WTC11 (cell line): ENCODE measurements at places on chromosomes 7 and 10.

GRCh38 chr10:26430641-26431163 is 7.4 kb upstream of the APBB1IP start:
- H3K27me3 ChIP-seq = 0 out of 2 replicates have a peak, but pooled peaks cover 1% of the 10 kb centered on the region
- H3K27ac ChIP-seq = no peak overlapping the region
- H3K4me1 ChIP-seq = no peaks in the 10 kb centered on the region
- no peaks in the 10 kb centered on the region for H3K36me3 ChIP-seq
- no peak for DNase-seq

DNA sequence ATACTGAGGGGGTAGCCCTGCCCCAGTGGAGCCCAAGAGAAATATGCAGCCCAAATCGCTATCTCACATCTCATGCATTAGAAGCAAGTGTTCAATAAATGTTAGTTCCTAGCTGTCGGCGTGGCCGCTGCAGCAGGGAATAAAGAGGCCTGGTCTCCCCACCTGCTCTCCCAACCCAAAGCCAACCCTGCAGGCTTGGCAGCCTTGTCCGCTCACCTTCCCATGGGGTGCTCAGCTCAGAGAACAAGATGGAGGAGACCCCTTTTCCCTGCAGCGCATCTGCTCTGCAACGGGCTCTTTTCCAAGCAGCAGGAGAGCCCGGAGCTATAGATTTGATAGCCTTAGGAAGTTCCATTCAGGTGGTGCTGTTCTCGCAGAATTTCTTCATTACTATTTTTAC is 12.0 kb upstream of the DOCK1 start:
- peaks cover 19% of the 10 kb centered on the region for H3K27me3 ChIP-seq
- no peak for DNase-seq
- H3K36me3 ChIP-seq = peaks cover 23% of the 10 kb centered on the region
- H3K27ac ChIP-seq = no peak overlapping the region
- no peak overlapping the region for H3K4me3 ChIP-seq
- H3K4me1 ChIP-seq = no peaks in the 10 kb centered on the region

- peaks cover 32% of the 10 kb centered on the region for H3K36me3 ChIP-seq
- H3K27me3 ChIP-seq = peaks cover 12% of the 10 kb centered on the region
- no peak for DNase-seq
- H3K4me3 ChIP-seq = no peak overlapping the region
- H3K4me1 ChIP-seq = peaks cover 36% of the 10 kb centered on the region
- H3K27ac ChIP-seq = no peak overlapping the region
Observed at GRCh38 chr10:132328738-132329137, 3.3 kb upstream of the LRRC27 start.

GRCh38 chr7:2882111-2882510 is 38.0 kb upstream of the GNA12 start:
- H3K27me3 ChIP-seq = no peaks in the 10 kb centered on the region
- H3K36me3 ChIP-seq = no peaks in the 10 kb centered on the region
- no peak for DNase-seq
- H3K27ac ChIP-seq = peak overlapping the region; percentile 36; the same call in 1 of the 2 replicates
- peaks cover 41% of the 10 kb centered on the region for H3K4me1 ChIP-seq

DNA sequence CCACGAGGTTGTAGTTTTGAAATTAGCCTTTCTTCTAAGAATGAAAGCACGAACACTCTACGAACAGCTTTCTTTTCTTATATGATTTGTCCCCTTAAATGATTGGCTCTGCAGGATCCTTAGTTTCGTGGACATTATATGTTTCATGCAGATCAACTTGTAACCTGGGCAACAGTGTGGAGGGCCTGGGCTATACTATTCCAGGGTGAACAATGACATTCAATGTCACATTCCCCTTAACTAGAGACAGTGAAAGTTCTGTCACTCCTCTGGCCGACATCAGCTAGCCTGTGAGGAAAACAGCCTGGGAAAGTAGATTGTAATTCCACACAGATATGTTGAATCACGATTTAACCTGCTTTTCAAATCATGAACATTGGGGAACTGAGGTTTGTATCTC is 23.4 kb downstream of the TAS2R16 start:
- H3K4me3 ChIP-seq = no peak overlapping the region
- peaks cover 10% of the 10 kb centered on the region for H3K4me1 ChIP-seq

DNA sequence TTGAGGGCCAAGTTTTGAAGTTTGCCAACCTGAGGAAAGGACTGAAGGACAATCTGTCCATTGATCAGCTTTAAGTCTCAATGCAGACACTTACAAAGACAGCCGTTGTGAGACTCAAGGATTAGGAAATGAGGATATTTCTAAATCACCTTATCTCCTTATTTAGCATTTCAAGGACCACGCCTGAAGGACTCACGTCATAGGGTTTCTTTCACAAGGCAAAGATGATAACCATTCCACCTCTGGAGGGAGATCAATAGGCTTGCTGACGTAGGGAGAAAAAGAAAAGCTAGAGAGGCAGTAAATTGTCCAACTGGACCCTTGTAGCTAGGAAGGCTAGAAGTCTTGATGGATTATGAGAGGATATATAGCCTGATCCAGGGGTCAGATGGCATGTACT is 3.3 kb upstream of the ASB4 start:
- no peak overlapping the region for H3K27ac ChIP-seq
- no peak for DNase-seq
- H3K4me3 ChIP-seq = no peak overlapping the region
- 0 out of 2 replicates have a peak, but pooled peaks cover 6% of the 10 kb centered on the region for H3K36me3 ChIP-seq
- H3K4me1 ChIP-seq = peaks cover 9% of the 10 kb centered on the region

DNA sequence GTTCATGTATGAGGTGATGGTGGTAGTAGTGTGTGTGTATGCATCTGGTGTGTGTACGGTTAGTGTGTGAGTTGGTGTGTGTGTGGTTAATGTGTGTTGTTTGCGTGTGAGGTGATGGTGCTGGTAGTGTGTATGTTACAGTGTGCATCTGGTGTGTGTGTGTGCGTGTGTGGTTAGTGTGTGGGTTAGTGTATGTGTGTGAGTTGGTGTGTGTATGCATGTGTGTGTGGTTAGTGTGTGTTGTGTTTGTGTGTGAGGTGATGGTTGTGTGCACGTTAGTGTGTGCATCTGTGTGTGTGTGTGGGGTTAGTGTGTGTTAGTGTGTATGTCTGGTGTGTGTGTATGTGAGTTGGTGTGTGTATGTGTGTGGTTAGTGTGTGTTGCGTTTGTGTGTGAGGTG is 153.0 kb downstream of the ACTR3B start:
- no peaks in the 10 kb centered on the region for H3K36me3 ChIP-seq
- H3K4me1 ChIP-seq = peaks cover 12% of the 10 kb centered on the region
- DNase-seq = no peak
- no peak overlapping the region for H3K4me3 ChIP-seq
- H3K27ac ChIP-seq = no peak overlapping the region

GRCh38 chr7:6576024-6576866 is 1.0 kb upstream of the ZDHHC4 start:
- peak; percentile 29 for DNase-seq
- no peak overlapping the region for H3K27ac ChIP-seq
- peak overlapping the region; percentile 62 for H3K4me3 ChIP-seq
- no peaks in the 10 kb centered on the region for H3K4me1 ChIP-seq
- peaks cover 14% of the 10 kb centered on the region for H3K36me3 ChIP-seq
- H3K27me3 ChIP-seq = no peaks in the 10 kb centered on the region

DNA sequence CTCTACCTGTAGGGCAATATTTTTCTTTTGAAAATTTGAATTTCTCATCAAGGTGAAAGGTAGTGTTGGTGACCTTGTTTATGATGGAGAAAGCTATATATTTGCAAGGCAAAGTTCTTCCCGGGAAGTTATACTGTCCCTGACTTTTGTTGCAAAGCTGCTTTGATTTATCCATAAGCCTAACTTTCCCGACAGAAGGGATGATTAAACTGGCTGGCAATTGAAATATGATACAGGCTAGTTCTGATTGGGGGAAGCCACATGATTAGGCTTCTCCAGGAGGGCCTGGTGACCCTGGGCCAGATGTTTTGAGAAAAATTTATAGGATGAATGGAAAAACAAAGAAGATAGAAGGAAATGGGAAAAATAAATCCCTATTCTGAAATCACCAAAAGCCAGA is 215.5 kb downstream of the ACTR3B start:
- no peak overlapping the region for H3K27ac ChIP-seq
- H3K27me3 ChIP-seq = peaks cover 49% of the 10 kb centered on the region
- H3K36me3 ChIP-seq = peaks cover 51% of the 10 kb centered on the region
- DNase-seq = no peak

DNA sequence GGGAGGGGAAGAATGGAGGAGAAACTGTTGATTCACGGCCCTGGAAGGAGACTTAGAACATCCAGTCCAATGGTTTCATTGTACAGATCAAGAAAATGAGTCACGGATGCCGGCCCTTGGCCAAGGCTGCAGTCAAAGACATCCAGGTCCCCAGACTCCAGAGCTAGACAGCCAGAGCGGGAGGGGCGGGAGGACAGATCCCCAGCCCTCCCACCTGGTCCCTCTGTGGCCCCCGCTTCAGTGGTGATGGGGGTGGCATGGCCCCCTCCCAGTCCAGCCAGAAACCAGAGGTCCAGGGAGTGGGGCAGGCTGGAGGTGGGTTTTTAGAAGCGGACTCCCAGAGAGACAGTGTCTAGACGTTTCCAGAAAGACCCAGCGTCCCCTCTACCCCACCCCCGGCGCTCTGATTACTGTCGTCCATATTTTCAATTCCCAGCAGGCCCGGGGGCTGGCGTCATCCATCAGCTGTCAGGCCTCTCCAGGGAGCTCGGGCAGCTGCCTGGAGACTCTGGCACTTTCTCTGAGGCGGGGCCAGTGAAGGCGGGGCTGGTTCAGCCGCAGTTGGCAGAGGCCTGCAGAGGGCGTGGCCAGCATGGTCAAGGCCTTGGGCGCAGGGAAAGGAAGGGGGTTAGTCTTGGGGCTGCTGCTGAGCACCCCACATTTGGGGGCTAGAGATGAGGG is 8.0 kb upstream of the HSPB1 start:
- no peak overlapping the region for H3K4me3 ChIP-seq
- peak; percentile 85 for DNase-seq

- H3K4me1 ChIP-seq = peaks cover 3% of the 10 kb centered on the region
- H3K27ac ChIP-seq = no peak overlapping the region
- H3K4me3 ChIP-seq = no peak overlapping the region
- no peak for DNase-seq
- H3K27me3 ChIP-seq = no peaks in the 10 kb centered on the region
Observed at GRCh38 chr7:17651863-17652385, 288.4 kb downstream of the SNX13 start.

DNA sequence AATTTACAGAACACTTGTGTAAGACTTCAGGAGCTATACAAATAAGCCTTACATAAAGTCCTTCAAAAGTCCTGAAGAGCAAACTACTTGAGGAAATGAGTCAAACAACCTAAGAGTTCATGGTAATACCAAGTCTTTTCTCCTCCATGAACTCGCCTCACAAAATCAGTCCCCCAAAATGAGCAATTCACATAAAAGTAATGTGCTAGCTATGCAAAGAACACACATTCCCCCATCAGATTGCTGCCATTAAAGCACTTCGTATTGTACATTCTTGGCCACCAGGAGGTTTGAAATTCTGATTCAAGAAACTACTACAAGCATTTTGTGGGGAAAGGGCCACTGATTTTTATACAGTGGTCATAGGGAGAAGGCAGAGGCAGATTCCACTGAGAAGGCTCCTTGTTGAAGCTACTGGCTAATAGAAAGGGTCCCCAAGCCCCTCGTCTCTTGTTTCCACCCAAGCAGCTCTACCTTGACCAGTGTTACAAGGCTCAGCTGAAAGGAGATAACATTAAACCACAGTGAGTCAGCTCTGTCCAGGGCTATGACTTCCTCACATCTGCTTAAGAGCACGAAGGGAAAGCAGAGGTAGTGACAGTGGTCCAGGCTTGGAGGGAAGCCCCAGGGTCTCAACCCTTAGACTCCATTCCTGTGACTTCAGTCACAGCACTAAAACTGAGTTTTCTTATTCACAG is 115.2 kb upstream of the CDK1 start:
- 0 out of 2 replicates have a peak, but pooled peaks cover 2% of the 10 kb centered on the region for H3K36me3 ChIP-seq
- no peak for DNase-seq
- 0 out of 2 replicates have a peak overlapping the region, but pooled peaks have one; percentile 34 for H3K27ac ChIP-seq
- peaks cover 46% of the 10 kb centered on the region for H3K4me1 ChIP-seq
- no peak overlapping the region for H3K4me3 ChIP-seq
- no peaks in the 10 kb centered on the region for H3K27me3 ChIP-seq

DNA sequence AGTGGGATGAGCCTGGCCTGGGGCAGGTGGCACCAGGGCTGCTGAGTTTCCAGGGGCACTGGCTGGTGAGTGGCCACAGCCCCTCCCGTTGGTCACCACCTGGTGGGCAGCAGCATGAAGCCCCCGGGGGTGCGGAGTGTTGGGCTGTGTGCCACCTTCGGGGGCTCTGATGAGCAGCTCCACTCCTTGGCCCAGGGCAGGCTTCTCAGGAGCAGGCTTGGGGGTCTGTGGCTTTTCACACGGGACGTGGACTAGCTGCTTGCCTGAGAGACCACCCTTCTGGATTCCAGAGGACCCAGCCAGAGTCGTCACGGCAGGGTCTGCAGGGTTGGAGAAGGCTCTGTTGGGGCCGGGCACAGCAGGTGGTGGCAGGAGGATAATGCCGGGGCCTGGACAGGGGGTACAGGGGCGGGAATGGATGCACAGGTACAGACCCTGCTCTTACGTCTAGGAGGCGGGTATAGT is 193.1 kb downstream of the ADARB2 start:
- peaks cover 10% of the 10 kb centered on the region for H3K36me3 ChIP-seq
- H3K4me3 ChIP-seq = no peak overlapping the region

- no peaks in the 10 kb centered on the region for H3K27me3 ChIP-seq
- peaks cover 7% of the 10 kb centered on the region; the same call in 1 of the 2 replicates for H3K36me3 ChIP-seq
- peak overlapping the region; percentile 94 for H3K27ac ChIP-seq
- no peak overlapping the region for H3K4me3 ChIP-seq
Observed at GRCh38 chr7:141209454-141209853, 135.6 kb downstream of the TMEM178B start.

- no peaks in the 10 kb centered on the region for H3K36me3 ChIP-seq
- no peak overlapping the region for H3K4me3 ChIP-seq
- no peak for DNase-seq
- no peaks in the 10 kb centered on the region for H3K27me3 ChIP-seq
Observed at GRCh38 chr7:85386460-85386859, 199.6 kb upstream of the SEMA3D start.

GRCh38 chr7:100865372-100865911 is 1.7 kb upstream of the TRIP6 start:
- peaks cover 22% of the 10 kb centered on the region for H3K36me3 ChIP-seq
- peaks cover 8% of the 10 kb centered on the region for H3K4me1 ChIP-seq
- no peak for DNase-seq
- H3K27me3 ChIP-seq = no peaks in the 10 kb centered on the region
- H3K27ac ChIP-seq = peak overlapping the region; percentile 6; the same call in 1 of the 2 replicates
- H3K4me3 ChIP-seq = no peak overlapping the region

DNA sequence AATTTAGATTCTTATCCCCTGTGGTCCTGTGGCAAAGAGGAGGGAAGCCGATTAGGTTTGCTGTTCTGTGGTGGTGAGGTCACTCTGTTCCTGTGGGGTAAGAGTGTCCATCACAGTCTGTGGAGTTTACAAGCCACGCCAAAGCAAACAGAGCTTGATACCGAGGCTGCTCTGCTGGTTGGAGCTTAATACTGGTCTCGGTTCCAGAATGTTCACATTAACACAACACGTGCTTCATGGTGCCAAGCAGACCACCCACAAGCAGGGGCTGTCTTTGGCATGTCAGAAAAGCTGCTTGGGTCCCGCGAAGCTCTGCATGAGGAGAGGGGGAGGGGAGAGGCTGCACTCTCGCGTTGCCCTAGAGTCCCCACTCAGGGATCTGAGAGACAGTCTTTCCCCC is 47.5 kb downstream of the DNAJB6 start:
- H3K4me1 ChIP-seq = peaks cover 66% of the 10 kb centered on the region
- H3K27me3 ChIP-seq = no peaks in the 10 kb centered on the region
- peaks cover 67% of the 10 kb centered on the region for H3K36me3 ChIP-seq
- no peak overlapping the region for H3K4me3 ChIP-seq
